ENCODE measurements at places on chromosomes 5 and 9. TPM values are rescaled to one million over a fixed set of nuclear protein-coding genes. Genes with fewer than 3 reads are reported as not detected.

CPLANE1 gene
- total RNA-seq: 21.6 TPM

CLIC3 gene
- total RNA-seq: 0.29 TPM

CXXC5 gene
- total RNA-seq: 20.8 TPM

RALGPS1 gene
- total RNA-seq: 5.9 TPM

FGF10 gene
- not detected for total RNA-seq

MUSK gene
- not detected for total RNA-seq

NCS1 gene
- 42.1 TPM for total RNA-seq

PTPRD gene
- total RNA-seq: 1.3 TPM

MYO10 gene
- total RNA-seq: 76.9 TPM

MOB3B gene
- 0.47 TPM for total RNA-seq

PAEP gene
- total RNA-seq: not detected

ORM2 gene
- total RNA-seq: not detected

ADAM19 gene
- total RNA-seq: 68.7 TPM

LHX3 gene
- total RNA-seq: not detected

GPR150 gene
- 0.82 TPM for total RNA-seq

SELENOP gene
- 36.2 TPM for total RNA-seq

TRIM7 gene
- 5.3 TPM for total RNA-seq

CD274 gene
- total RNA-seq: 15.5 TPM

JMY gene
- 11.2 TPM for total RNA-seq

CTSL gene
- total RNA-seq: 139 TPM
